CD4-positive, alpha-beta T cell (primary cell): ENCODE measurements at places on chromosomes 1 and 21. TPM values are rescaled to one million over a fixed set of nuclear protein-coding genes. Genes with fewer than 3 reads are reported as not detected.

The CA6 gene
- not detected for total RNA-seq

The EPHA10 gene
- total RNA-seq, result not detected

The ETV3L gene
- total RNA-seq, result not detected

The CSMD2 gene
- not detected for total RNA-seq

The AVPR1B gene
- total RNA-seq, result not detected

The PARP1 gene
- 59.3 TPM for total RNA-seq

The DNAI4 gene
- total RNA-seq, result 5.0 TPM

The HLX gene
- total RNA-seq, result 0.27 TPM

- no peak for DNase-seq
- H3K4me1 ChIP-seq, result peaks cover 6% of the 10 kb centered on the region
- H3K27me3 ChIP-seq, result no peaks in the 10 kb centered on the region
- no peak overlapping the region for H3K4me3 ChIP-seq
These were observed 11.8 kb downstream of the LRRC8D start for GRCh38 chr1:89832496-89833127.

- DNase-seq, result no peak
- H3K4me3 ChIP-seq, result no peak overlapping the region
- H3K27me3 ChIP-seq, result peaks cover 19% of the 10 kb centered on the region
These were observed 87.9 kb upstream of the SMYD2 start for GRCh38 chr1:214192825-214193643.

DNA sequence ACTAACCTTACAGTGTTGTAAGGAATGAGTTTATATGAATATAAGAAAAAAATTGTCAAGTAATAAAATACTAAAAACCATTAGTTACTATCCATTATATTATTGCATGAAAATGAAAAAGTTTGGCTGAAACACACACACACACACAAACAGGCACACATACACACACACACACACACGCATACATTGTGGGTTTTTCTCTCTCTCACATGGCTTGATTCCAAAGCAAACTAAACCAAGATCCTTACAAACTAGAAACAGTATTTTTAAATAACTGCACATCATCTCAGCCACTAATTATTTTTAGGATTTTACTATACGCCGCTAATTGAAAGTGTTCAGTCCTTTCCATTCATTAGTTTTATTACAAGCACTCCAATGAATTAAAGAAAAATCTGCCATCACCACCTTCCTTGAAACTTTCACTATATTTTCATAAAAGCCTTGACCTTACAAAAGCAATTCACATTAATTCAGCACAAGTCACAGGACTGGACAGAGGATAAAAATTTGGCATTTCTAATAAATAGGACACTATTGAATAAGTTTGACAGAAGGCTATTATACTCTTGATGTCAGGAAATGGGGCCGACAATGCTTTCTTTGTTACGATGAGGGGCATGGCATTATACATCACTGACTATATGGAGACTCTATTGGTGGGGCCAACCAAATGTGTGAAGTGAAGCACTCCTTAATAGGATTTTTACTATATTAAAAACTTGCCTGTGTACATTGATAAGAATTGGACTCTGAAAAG is 187.0 kb upstream of the ESRRG start:
- H3K4me3 ChIP-seq, result no peak overlapping the region
- DNase-seq, result no peak
- no peaks in the 10 kb centered on the region for H3K27me3 ChIP-seq
- H3K27ac ChIP-seq, result no peak overlapping the region
- no peaks in the 10 kb centered on the region for H3K4me1 ChIP-seq

DNA sequence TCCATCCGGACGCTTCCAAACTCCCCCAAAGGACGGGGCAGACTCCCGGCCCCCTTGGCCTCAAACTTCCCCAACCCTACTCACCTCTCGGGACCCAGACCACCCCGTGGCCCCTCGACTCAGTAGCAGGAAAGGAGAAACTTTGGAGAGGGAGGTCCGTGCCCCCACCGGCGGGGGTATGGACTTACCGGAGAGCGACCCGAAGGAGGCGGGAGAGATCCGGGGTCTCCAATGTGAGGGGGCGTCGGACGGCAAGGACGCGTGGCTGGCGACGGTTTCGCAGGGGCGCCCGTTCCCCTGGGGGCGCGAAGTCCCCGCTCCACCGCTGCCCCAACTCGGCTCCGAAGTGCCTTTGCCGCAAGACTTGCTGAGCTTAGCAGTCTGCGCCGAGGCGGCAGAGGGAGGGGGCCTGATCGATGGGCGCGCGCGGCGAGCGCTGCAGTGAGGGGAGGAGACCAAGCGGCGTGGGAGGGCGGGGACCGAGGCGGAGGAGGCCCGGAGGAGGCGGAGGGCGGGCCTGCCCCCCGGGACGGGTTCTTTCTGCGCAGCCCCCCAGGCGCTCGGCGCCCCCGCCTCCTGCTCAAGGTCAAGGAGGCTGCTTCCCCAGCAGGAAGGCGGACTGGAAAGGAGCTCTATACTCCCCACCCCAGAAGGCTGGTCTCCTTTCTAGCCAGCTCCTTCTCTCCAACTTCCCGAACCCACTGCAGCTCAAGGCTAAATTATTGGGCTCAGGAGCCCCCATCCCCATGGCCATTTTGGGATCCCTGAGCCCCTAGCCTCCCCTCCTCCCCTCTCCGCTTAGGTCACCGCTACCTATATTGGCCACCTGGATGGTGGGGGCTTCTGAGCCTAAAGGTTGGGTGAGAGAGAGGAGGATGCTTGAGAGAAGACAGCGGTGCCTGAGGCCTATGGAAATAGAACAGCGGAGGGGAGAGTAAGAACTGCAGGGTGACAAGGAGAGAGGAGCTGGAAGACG is at the start of gene SYT2:
Gene SYT2, minus strand, starts transcription at position 385 of the 976 bp plus-strand sequence. CDS start 104,682 bp downstream, outside the sequence.
- H3K27ac ChIP-seq, result no peak within 1 kb of the TSS
- no peak within 1 kb of the TSS for H3K4me3 ChIP-seq
- H3K4me1 ChIP-seq, result peaks cover 10% of the 10 kb centered on the region
- peaks cover 63% of the 10 kb centered on the region for H3K27me3 ChIP-seq
- H3K36me3 ChIP-seq, result no peaks in the 10 kb centered on the region

DNA sequence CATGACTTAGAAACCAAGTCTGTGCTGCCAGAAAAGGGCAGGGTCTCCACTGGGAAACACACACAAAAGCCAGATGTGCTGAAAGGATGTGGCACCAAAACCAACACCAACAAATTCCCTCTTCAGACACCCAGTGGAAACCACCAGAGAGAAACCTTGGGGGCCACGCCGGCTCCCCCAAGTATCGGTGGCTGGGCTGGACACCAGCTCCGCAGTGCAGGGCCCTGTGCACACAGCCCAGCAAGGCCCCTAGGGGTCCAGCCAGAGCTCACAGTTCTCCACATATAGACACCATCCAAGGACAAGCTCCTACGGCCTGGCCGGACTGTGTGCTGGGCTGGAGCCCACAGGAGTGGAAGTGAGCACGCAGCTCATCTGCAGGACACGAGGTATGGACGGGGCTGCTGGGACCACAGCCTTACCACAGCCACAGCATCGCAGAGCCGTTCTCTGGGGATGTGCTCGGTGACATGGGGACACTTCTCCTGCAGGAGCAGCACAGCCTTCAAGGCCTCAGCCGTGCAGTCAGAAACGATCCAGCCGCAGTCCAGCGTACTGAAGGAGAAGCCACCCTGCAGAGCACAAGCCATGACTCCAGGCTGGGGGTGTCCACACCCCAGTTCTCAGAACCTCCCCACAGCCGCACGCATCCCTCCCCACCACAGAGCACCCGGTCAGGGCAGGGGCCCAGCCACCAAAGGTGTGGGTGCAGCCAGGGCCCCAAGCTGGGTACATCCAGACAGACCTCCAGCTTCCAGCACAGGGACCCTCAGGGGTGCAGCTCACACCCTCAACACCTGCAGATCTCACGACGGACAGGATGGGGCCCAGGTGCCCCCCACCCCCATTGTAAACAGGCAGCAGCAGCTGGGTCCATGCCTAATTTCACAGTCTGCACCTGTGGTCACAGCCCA is 21.3 kb downstream of the LSS start:
- H3K4me3 ChIP-seq, result no peak overlapping the region
- H3K27ac ChIP-seq, result no peak overlapping the region
- DNase-seq, result no peak
- H3K4me1 ChIP-seq, result no peaks in the 10 kb centered on the region

GRCh38 chr21:36698981-36699545 is at the start of gene SIM2:
SIM2 (plus strand) TSS chr21:36699115; CDS start chr21:36699747, 632 bp downstream.
- no peak within 1 kb of the TSS for H3K4me3 ChIP-seq
- H3K4me1 ChIP-seq, result peaks cover 26% of the 10 kb centered on the region
- no peak within 1 kb of the TSS for H3K27ac ChIP-seq
- H3K27me3 ChIP-seq, result peaks cover 81% of the 10 kb centered on the region
- no peak for DNase-seq

- H3K27ac ChIP-seq, result peak overlapping the region; percentile 99
- no peaks in the 10 kb centered on the region for H3K27me3 ChIP-seq
- no peak for DNase-seq
- peaks cover 8% of the 10 kb centered on the region for H3K36me3 ChIP-seq
- H3K4me3 ChIP-seq, result peak overlapping the region; percentile 85
These were observed 1.8 kb upstream of the PRXL2B start for GRCh38 chr1:2584686-2585317.

DNA sequence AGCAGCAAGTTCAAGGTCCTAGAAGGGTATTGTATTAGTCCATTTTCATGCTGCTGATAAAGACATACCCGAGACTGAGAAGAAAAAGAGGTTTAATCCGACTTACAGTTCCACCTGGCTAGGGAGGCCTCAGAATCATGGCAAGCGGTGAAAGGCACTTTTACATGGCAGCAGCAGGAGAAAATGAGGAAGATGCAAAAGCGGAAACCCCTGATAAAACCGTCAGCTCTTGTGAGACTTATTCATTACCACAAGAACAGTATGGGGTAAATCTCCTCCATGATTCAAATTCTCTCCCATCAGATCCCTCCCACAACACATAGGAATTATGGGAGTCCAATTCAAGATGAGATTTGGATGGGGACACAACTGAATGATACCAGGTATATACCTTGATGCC is 409.5 kb downstream of the NTNG1 start:
- H3K36me3 ChIP-seq, result no peaks in the 10 kb centered on the region
- no peaks in the 10 kb centered on the region for H3K27me3 ChIP-seq
- no peaks in the 10 kb centered on the region for H3K4me1 ChIP-seq
- DNase-seq, result no peak
- H3K4me3 ChIP-seq, result no peak overlapping the region
